ENCODE measurements at places on chromosomes 2 and 18. TPM values are rescaled to one million over a fixed set of nuclear protein-coding genes. Genes with fewer than 3 reads are reported as not detected.
A peak's percentile ranks its signal among the peaks of the same experiment; 100 is the strongest.

Gene ARHGEF4
- total RNA-seq = not detected

- no peak overlapping the region for H3K4me3 ChIP-seq
- no peak for ATAC-seq
Observed at GRCh38 chr2:191233533-191233932, 11.7 kb upstream of the MYO1B start.

DNA sequence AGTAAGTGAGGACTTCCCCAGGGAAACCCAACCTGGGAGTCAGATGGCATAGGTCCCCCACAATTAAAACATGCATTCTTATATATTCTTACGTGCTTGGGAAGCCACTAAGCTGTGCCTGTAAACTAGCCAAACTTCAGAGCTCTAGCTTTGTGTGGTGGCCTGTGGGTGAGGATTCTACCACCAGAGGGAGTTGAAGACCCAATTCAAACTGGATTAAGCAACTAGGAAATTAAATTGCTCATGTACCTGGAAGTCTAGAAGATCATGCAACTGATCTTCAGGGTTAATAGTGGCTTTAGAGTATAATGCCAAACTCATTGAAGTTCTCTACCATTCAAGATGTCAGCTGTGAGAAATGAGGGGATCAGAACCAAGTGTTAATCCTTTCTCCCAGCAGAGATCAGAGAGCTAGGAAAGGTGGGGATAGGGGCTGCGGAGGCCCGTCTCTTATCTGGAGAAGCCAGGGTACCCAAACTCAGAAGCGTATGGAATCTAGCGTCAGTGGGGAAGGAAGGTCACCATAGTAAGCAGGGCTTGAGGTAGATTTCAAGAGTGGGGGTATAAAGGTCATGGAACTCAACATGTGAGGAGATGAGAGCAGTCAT lies 53.2 kb upstream of the CCDC85A start:
- no peak overlapping the region for H3K4me3 ChIP-seq
- H3K27ac ChIP-seq = no peak overlapping the region
- H3K27me3 ChIP-seq = peaks cover 14% of the 10 kb centered on the region
- no peak for ATAC-seq

GRCh38 chr18:45745817-45746461 lies 22.0 kb downstream of the SLC14A1 start:
- no peak overlapping the region for H3K4me3 ChIP-seq
- no peak for ATAC-seq
- no peak overlapping the region for H3K27ac ChIP-seq
- H3K4me1 ChIP-seq = no peaks in the 10 kb centered on the region

- no peaks in the 10 kb centered on the region for H3K4me1 ChIP-seq
- H3K36me3 ChIP-seq = no peaks in the 10 kb centered on the region
- H3K4me3 ChIP-seq = no peak overlapping the region
- no peak overlapping the region for H3K27ac ChIP-seq
Observed at GRCh38 chr2:3294493-3294892, 83.1 kb downstream of the EIPR1 start.

Gene TNP1
- not detected for total RNA-seq

DNA sequence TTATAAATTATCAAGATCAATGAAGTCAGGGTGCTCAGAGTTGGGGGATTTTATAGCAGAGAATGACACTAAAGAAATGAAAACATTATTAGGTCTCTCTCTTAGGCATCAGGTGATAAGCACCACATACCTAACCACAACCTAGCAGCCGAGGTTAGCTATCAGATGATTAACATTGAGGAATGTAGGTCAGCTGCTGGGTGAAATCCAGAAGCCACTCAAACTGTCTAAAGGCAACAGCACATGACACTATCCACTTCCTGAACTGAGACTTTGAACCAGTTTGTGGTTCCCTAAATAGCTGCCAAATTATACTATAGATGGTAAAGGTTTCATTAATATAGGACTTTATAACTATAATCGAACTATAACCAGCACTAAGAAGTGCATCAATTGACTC lies 4.7 kb downstream of the EPG5 start:
- peaks cover 34% of the 10 kb centered on the region for H3K36me3 ChIP-seq
- peaks cover 40% of the 10 kb centered on the region for H3K4me1 ChIP-seq
- H3K27ac ChIP-seq = peak overlapping the region; percentile 92
- H3K4me3 ChIP-seq = peak overlapping the region; percentile 74

- H3K36me3 ChIP-seq = no peaks in the 10 kb centered on the region
- H3K27me3 ChIP-seq = peaks cover 11% of the 10 kb centered on the region
- no peaks in the 10 kb centered on the region for H3K4me1 ChIP-seq
- no peak overlapping the region for H3K4me3 ChIP-seq
- H3K27ac ChIP-seq = no peak overlapping the region
Observed at GRCh38 chr2:178143481-178143880, 31.2 kb downstream of the RBM45 start.

DNA sequence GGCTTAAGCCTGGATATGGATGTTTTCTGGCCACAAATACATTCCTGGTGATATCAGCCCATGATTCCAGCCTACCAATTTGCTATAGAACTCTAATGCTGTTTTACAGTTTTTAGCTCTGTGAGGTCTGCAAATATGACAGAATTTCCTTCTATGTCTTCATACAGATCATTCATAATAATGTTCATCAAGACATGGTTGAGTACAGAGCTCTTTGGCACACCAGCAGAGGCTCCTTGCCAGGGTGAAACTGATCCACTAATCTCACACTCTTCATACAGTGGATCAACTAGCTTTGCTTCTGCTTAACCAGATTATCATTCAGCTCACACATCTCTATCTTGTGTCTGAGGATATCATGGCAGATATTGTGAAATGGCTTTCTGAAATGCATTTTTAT lies 672.1 kb downstream of the STK39 start:
- H3K4me1 ChIP-seq = no peaks in the 10 kb centered on the region
- H3K27ac ChIP-seq = no peak overlapping the region
- H3K36me3 ChIP-seq = no peaks in the 10 kb centered on the region
- H3K4me3 ChIP-seq = no peak overlapping the region
- H3K27me3 ChIP-seq = no peaks in the 10 kb centered on the region
- no peak for ATAC-seq
